ENCODE measurements at places on chromosomes 12 and 14. TPM values are rescaled to one million over a fixed set of nuclear protein-coding genes. Genes with fewer than 3 reads are reported as not detected.
A peak's percentile ranks its signal among the peaks of the same experiment; 100 is the strongest.

FKBP11 gene
- polyA plus RNA-seq: 41.1 TPM

RTRAF gene
- 263 TPM for polyA plus RNA-seq

GRCh38 chr12:114981036-114981435 is 297.1 kb upstream of the TBX3 start:
- no peak for DNase-seq

TXNDC16 gene
- polyA plus RNA-seq: 8.6 TPM

DNA sequence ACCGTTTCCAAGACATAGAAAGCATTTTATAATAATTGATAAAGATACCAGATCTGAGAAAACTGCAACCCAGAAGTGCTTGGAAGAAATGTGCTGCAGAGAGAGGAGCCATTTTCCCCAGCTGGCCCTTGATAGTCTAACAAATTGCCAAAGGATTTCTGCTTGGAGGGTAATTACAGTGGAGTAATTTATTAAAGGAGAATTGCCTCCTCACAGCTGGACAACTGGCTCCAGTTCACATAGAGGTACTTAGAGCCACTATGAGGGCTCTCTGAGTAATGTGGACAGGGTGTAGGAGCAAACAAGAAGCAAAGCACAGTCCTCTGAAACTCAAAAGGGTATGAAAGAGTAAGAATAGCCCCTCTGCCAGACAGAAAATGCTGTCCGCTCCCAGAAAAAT is 335.6 kb downstream of the SYT1 start:
- no peak for DNase-seq

DNA sequence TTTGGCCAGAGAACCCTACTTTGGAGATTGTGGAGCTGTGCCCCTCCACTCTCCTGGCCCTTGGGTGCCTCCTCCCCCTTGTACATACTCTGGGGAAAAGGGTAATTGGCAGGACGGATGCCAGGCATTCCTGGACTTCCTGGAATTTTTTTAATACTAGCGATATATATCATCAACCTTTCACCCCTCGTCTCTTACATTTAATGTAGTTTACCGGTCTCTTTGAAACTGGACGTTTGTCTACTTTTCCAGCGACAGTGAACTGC is 767 bp upstream of the CRY1 start:
- DNase-seq: no peak

GRCh38 chr12:47763481-47764346 is 5.0 kb upstream of the RAPGEF3 start:
- DNase-seq: no peak

- DNase-seq: no peak
Observed at GRCh38 chr12:110930348-110931314, 10.3 kb upstream of the MYL2 start.

- DNase-seq: peak; percentile 63
Observed at GRCh38 chr12:53696285-53696654, 20.4 kb upstream of the ATP5MC2 start.

GRCh38 chr12:108517288-108518100 is 2.4 kb downstream of the FICD start:
- no peak for DNase-seq

- peak; percentile 69 for DNase-seq
Observed at GRCh38 chr12:82841487-82841904, 154.8 kb downstream of the TMTC2 start.

- DNase-seq: peak; percentile 47
Observed at GRCh38 chr12:63151623-63152320, 771 bp upstream of the AVPR1A start.

GRCh38 chr14:37936971-37937370 is 270.7 kb upstream of the SSTR1 start:
- DNase-seq: no peak

- DNase-seq: no peak
Observed at GRCh38 chr12:30988646-30989286, 62.2 kb downstream of the TSPAN11 start.

DNA sequence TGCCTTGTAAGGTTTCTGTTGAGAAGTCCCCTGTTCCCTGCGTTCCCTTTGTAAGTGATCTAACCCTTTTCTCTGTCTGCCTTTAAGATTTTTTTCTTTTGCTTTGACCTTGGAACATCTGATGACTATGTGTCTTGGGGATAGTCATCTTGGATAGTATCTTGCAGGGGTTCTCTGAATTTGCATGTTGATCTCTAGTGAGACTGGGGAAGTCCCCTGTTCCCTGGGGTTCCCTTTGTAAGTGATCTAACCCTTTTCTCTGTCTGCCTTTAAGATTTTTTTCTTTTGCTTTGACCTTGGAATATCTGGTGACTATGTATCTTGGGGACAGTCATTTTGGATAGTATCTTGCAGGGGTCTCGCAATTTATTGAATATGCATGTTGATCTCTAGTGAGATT is 38.2 kb upstream of the TMX1 start:
- no peak for DNase-seq

DNA sequence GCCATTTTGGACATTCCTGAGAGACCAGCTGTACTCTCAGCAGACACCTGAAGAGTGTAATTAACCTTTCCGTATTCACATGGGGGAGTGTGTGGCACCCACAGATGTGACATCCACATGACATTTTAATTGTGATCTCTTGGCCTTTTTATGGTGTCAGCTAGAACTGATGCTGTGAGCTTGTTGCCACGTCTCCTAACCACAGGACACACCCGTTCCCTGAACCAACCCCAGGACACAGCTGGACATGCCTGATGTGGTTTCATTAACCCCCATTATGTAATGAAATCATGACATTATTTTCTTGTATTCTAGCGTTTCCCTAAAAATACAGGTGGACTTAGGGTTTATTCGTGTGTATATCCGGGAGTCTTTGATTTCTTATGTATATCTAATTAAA is 1036.1 kb downstream of the TMEM121 start:
- no peak for DNase-seq

All from muscle of back (tissue), 13 donors.